ENCODE measurements at places on chromosomes 5 and 9. TPM values are rescaled to one million over a fixed set of nuclear protein-coding genes. Genes with fewer than 3 reads are reported as not detected.
A peak's percentile ranks its signal among the peaks of the same experiment; 100 is the strongest.

The NCS1 gene
- total RNA-seq = 6.9 TPM

DNA sequence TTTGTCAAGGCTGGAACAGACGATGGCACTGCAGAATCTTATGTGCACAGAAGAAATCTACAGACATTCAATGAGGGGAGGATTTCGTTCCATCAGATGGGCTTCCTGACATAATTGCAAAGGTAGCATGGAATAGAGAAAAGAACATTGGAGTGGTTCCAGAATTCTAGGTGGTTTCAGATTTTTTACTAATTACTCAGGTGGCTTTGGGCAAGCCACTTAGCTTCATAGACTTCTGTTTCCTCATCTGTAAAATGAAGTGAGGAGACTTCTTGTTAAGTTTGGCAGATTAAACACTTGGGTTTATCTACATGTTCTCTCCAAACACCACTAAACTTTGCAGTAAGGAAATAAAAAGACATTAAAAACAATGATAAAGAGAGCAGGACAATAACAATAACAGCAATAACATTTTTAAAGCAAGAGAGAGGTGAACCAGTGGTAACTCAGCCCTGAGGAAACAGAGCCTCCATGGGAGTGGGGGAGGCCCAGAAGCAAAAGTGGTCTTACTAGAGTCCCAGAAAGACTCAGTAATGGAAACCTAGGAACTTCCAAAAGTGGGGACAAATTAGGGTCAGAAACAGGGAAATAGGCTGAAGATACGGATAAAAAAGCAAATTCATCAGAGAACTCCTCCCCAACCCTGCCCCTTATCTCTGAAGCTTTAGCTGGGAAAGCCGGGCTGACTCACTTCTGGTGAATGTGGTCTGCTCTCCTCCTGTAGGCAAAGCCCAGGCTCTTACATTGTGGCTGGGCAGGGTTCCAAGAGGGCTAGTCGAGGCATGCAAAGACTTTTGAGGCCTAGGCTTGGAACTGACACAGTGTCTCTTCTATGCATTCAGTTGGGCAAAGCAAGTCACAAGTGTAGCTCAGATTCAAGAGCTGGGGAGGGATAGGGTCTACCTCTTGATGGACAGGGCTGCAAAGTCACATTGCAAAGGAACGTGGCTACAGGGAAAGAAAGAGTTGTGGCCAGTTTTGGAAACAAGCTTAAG is 11.8 kb upstream of the ACTBL2 start:
- peak; percentile 96 for DNase-seq

DNA sequence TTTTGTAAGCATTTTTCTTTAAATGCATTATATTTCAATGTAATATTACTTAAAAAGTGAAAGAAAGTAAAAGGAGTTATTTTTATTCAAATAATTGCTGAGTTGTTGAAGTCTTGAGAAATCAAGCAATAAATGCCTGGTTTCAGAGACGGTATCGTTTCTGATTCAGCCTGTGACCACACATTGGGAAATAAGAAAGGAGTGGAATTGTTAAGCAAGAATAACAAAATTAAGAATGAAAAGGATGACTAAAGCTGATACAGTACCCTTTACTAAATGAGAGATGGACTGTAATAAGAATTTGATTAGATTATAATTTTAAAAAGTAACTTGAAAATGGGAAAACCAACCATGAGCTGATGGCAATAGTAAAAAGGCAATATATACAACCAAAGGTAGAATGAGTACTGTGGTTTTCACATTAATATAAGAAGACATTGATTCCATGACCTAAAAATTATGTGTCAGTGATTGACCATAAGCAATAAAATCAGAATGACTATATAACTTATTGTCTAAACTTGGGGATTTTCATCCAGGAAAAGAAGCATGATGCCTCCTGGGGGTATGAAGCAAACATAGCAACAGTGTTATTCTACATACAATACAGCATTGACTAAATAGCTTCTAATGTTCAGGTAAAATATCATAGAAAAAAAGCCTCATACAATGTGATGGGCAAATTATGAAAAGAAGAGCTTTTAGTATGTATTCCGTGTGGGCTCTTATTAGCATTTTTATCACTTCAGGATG is 101.9 kb upstream of the PRDM9 start:
- DNase-seq = peak; percentile 8

- DNase-seq = no peak
These were observed 41.9 kb downstream of the ZNF354A start for GRCh38 chr5:178688551-178688950.

- no peak for DNase-seq
These were observed 97.2 kb downstream of the INVS start for GRCh38 chr9:100196215-100196614.

- no peak for DNase-seq
These were observed 745.2 kb upstream of the C9orf72 start for GRCh38 chr9:28318515-28318914.

DNA sequence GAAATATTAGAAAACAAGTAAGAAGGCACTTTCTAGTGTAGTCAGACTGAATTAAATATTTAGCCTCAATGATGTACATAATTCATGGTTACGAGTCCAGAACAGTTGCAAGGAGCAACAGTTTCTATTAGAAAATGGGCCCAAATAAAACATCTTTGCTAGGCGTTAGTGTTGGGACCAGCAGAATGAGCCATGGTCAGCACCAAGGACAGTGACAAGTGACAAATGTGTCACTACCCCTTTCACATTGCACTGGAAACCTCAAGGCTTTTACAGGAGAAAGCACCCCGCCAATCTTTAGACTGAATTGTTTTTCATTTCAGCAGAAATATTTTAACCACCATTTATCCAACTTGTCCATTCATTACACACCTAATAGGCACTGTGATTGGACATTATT is 301.3 kb upstream of the ADCY2 start:
- peak; percentile 62 for DNase-seq

The ARHGEF28 gene
- 20.1 TPM for total RNA-seq

GRCh38 chr5:148586796-148587195 is 67.5 kb downstream of the HTR4 start:
- no peak for DNase-seq

The CATSPER3 gene
- total RNA-seq = not detected

The TRPM3 gene
- total RNA-seq = not detected

DNA sequence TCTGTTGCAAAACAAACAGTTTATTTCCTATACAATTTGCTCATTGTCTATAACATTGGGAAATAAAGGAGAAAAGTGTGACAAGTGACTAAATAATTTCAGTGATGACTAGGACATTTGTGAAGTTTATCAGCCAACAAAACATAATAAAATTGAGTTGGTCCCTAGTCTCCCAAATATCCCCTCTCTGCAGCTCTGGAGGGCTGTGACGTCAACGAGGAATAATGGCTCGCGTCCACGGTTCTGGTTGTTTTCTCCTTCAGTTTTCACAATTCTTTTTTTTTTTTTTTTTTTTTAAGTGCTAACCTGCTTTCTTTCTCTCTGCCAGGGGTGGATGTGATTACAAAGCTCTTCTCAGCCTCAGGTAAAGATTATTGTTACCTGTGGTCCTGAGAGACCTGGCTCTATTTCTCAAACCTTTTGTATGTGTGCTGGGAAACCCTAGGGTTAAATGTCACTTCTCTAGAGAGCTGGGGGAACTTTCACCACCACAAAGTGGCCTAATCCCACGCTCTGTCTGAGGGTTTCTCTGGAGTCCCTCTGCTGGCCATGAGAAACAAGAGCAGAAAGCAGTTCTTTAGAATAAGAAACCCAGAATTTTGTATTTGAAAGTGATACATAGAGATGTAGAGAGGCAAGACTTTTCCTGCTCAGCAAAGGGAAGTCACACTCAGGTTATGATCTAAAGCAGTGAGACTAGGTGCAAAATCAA is 36.2 kb upstream of the ANKRD55 start:
- DNase-seq = peak; percentile 57

DNA sequence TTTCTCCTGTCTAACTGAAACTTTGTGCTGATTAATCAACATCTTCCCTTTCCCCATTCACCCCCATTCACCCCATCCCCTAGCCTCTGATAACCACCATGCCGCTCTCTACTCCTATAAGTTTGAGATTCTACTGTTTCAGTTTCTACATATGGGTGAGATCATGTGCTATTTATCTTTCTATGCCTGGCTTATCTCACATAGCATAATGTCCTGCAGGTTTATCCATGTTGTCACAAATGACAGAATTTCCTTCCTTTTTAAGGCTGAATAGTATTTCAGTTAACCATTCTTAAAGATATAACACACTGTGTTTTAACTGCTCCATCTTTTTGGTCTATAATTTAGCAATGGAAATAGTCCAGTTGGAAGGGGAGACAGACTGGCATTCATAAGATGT is 205.1 kb downstream of the SNCAIP start:
- no peak for DNase-seq

DNA sequence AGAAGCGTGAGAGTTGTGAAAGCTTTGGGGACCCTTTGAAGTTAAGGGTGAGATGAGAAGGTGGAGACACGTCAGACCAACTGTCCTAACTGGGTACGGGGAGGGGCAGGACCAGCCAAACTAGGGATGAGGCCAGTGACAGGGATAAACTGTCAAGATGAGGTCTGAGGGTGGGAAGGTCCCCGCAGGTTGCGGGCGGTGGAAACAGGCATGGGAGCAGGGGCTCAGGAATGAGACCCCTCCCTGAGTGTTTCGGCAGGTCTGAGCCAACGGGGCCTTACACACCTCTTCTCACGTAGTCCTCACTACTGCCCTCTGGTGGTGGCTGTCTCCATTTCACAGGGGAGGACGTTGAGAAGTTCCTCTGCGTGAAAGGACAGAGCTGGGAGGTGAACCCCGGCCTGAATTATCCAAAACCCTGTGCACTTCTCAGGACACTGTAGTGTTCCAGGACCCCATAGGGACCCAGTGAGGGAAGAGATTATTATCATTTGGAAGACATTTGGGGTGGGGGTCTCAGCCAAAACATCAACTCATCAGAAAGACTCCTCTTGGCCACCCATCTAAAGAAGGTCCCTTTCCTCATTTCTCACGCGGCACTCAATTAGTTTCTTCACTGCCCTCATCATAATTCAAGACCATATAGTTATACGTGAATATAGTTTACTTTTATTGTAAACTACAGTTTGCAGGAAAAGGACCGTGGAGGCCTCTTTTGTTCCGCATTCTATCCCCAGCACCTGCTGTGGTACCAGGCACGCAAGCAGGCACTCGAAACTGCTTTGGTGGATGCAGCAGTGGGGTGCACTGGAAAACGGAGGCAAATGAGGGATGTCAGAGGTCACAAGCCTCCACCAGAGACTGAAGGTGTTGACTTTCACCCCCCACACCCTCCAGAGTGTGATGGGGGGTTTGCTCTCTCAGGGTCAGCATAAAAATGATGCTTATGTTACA is 21.7 kb upstream of the NANS start:
- peak; percentile 82 for DNase-seq

The TOPORS gene
- 11.3 TPM for total RNA-seq

The SLC6A7 gene
- total RNA-seq = 0.76 TPM

DNA sequence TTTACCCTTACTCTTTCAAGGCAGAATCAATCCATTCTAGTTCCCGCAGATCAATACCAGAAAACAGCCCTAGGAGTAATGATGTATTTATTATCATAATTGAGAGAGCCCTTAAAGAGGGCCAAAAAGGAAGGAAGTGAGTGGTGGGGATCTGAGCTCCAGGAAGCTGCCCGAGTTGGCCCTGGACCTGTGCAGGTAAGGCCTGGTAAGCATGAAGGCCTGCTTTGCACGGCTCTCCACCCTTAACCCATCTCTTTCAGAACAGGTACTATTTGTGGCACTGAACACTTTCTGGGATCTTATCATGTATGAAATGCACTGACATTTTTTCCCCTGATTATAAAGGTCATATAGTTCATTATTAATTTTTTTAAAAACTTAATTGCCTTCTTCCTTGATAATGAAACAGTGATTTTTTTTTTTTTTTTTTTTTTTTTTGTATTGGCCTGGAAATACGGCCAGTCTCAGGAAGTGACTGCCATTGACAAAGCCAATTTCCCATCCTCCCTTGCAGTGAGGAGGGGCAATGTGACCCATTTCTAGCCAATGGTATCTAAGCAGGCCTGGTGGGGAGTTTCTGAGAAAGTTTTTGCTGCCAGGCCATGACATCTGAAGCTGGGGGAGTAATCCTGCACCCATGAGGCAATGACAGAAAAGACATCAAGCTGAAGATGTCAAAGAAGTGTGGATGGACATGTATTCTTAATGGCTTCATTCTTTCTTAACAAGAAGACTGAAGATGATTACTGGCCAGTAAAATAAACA is 6.3 kb upstream of the MVB12B start:
- DNase-seq = no peak

DNA sequence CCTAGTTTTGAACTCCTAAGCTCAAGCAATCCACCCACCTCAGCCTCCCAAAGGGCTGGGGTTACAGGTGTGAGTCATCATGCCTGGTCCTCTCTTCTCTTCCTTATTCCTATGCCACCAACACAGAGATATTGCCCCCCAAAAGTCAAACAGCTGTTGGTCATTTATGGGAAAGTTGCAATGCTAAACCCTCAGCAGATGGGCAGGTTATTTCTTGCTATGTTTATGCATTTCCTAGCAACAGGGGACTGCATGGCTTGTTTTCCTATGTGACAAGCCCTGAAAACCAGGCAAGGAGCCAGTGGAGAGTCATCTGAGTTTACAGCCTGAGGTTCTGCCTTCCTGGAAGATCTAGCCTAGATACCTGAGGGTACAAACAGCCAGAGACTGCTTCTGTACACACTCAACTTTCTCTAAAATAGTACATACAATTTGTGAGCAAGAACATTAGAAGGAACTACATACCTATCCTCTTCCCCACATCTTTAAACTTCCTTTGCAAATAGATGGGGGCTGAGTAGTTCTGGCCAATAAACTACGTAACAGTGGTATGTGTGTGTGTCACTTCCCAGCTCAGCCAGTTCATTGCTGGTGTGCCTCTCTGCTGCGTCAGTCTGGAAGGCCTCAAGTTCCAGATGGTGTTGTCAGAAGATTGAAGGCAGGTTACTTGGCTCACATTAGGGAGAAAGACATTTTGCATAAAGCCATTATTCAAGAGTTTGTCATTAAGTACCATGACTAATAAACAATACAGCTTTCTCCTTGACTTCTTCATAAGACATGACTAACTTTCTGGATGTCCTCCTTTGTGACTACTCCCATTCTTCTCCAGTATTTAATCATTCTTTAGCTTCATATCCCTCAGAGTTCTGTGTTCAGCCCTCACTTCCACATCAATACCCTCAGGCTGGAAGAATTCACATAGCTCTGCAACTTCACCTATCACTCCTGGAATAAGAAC is 65.3 kb downstream of the CSNK1A1 start:
- peak; percentile 98 for DNase-seq

DNA sequence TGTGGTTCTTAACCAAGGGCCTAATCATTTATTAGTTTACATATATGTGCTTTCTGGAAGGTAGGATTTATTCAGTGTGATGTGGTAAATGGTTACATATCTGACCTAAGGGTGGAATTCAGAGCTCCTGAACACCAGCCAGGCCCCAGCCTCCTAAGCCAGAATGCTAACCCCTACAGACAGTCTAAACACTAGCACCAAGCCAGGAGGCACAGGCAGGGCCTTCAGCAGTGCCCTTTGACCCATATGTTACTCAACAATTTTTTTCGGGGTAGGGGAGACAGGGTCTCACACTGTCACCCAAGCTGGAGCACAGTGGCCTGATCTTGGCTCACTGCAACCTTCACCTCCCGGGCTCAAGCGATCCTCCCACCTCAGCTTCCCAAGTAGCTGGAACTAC is 40.3 kb downstream of the PRKACG start:
- DNase-seq = no peak

The SLIT3 gene
- total RNA-seq = not detected

The DAB2 gene
- 3.4 TPM for total RNA-seq
